Nephron progenitor cell (in vitro differentiated cells): ENCODE measurements at places on chromosomes 13 and 19.

- DNase-seq, result no peak
- no peaks in the 10 kb centered on the region for H3K27me3 ChIP-seq
- no peak overlapping the region for H3K4me3 ChIP-seq
- no peaks in the 10 kb centered on the region for H3K4me1 ChIP-seq
Observed at GRCh38 chr13:21595546-21595822, 8.5 kb downstream of the MICU2 start.

DNA sequence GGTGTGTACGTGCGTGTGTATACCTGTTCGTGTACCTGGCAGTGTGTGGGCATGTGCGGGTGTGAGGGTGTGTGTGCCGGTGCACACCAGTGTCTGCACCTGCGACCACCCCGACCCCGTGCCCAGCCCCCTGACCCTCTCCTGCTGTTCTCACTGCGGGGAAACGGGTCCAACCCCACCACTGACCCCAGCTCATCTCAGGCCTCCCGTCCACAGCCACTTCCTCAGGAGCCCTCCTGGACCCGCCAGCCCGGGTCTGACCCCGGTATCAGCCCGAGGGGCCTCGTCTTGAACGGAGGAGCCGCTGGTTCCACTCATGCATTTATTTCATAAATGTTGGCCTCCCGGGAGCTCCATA lies 23.8 kb upstream of the ONECUT3 start:
- no peak for DNase-seq
- no peaks in the 10 kb centered on the region for H3K4me1 ChIP-seq
- H3K27me3 ChIP-seq, result peaks cover 94% of the 10 kb centered on the region
- no peaks in the 10 kb centered on the region for H3K36me3 ChIP-seq
- H3K27ac ChIP-seq, result no peak overlapping the region

DNA sequence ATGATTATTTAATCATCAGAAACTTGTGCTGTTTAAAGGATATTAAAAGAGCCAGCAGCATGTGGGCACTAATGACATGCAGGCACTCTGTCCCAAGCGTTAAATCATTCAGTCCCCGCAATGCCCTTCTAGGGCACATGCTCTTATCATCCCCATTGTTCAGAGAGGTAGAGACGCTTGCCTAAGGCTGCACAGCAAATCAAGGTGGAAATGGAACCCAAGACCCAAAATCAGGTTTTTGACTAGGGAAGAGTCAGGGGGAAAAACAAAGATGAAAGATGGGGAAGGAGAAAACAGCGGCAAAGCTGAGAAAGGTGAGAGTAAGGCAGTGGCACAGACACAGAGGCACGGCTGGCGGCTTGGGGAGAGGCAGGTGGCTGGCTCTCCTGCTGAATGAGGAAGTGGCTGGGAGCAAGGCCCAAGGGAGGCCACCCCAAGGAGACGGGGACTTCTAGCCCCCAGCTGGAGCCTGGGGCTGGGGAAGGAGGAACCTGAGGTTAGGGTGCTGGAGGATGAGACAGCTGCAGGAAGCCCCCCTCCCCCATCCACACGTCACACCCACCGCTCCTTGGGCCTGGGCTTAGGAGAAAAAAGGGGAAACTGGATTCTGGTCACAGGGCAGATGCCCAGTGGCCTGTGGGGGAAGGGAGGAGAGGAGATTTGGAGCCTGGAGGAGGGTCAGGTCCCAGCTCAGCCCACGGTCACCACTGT lies 1.0 kb upstream of the TYROBP start:
- peaks cover 14% of the 10 kb centered on the region for H3K27me3 ChIP-seq
- H3K4me3 ChIP-seq, result no peak overlapping the region
- H3K27ac ChIP-seq, result peak overlapping the region; percentile 33
- H3K4me1 ChIP-seq, result peaks cover 40% of the 10 kb centered on the region
- DNase-seq, result no peak

- no peak for DNase-seq
- peaks cover 6% of the 10 kb centered on the region for H3K27me3 ChIP-seq
- H3K4me1 ChIP-seq, result no peaks in the 10 kb centered on the region
- no peak overlapping the region for H3K27ac ChIP-seq
- no peak overlapping the region for H3K4me3 ChIP-seq
Observed at GRCh38 chr13:45926741-45927140, 75.2 kb upstream of the SIAH3 start.

DNA sequence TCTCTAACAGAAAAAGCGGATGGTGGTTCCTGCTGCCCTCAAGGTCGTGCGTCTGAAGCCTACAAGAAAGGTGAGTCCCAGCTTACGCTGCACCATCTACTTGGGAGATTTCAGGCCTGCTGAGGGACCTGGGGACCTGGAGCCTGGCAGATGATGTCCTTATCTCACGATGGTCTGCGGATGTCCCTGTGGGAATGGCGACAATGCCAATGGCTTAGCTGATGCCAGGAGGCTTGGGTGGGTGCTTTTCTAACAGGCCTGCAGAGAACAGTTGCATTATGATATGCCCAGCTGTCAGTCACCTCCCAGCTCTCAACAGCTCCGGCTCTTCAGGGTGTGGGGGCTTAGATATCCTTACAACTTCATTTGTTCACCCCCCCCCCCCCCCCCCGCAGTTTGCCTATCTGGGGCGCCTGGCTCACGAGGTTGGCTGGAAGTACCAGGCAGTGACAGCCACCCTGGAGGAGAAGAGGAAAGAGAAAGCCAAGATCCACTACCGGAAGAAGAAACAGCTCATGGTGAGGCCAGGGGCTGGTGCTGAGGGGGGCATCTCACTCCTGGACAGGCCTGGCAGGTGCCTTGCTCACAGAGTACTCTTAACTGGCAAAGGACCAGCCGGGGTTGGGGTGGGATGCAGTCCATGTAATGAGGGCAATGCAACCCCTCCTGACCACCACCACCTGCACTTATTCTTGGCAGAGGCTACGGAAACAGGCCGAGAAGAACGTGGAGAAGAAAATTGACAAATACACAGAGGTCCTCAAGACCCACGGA lies 3.8 kb downstream of the RPL13A start:
- peaks cover 23% of the 10 kb centered on the region for H3K4me1 ChIP-seq
- peak overlapping the region; percentile 95 for H3K27ac ChIP-seq
- H3K4me3 ChIP-seq, result peak overlapping the region; percentile 25
- DNase-seq, result no peak
- peaks cover 62% of the 10 kb centered on the region for H3K36me3 ChIP-seq

DNA sequence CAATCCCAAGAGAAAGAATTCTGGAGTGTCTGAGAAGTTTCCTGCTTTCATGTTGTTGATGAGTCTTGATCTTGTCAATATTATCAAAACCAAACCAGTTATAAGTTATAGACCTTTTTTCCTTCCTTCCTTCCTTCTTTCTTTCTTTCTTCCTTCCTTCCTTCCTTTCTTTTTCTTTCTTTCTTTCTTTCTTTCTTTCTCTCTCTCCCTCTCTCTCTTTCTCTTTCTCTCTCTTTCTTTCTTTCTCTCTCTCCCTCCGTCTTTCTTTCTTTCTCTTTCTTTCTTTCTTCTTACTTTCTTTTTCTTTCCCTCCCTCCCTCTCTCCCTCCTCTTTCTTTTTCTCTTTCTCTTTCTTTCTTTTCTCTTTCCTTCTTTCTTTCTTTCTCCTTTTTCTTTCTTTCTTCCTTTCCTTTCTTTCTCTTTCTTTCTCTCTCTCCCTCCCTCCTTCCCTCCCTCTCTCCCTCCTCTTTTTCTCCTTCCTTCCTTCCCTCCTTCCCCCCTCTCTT lies at the start of gene OR7G3:
TSS of gene OR7G3 (minus strand) at position 51 of the 506 bp plus-strand sequence. CDS start at position 51, 0 bp downstream.
- H3K36me3 ChIP-seq, result no peaks in the 10 kb centered on the region
- DNase-seq, result no peak
- no peak within 1 kb of the TSS for H3K4me3 ChIP-seq
- H3K4me1 ChIP-seq, result no peaks in the 10 kb centered on the region

- H3K4me1 ChIP-seq, result peaks cover 39% of the 10 kb centered on the region
- no peak overlapping the region for H3K4me3 ChIP-seq
- no peaks in the 10 kb centered on the region for H3K36me3 ChIP-seq
- no peak for DNase-seq
- H3K27me3 ChIP-seq, result peaks cover 9% of the 10 kb centered on the region
Observed at GRCh38 chr19:40400559-40400958, 10.6 kb upstream of the HIPK4 start.

DNA sequence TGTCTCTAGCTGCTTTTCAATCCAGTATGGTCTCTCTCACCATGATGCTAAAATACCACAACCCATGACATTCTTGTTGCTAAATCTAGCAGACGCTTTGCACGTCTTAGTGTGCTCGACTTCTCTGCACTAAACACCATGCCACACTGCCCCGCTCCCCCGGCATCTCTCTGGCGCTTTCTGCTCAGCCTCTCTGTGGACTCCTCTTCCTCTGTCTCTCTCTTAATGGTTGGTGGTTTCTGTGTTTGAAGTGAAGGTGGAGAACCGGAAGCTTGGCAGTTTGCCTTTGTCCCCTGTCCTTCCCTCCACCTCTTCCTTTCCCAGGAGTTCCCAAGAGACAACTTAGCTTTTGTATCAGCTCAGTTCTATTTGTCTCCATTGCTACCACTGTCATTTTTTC lies 8.8 kb downstream of the ERCC5 start:
- peaks cover 44% of the 10 kb centered on the region for H3K36me3 ChIP-seq
- H3K27me3 ChIP-seq, result no peaks in the 10 kb centered on the region
- no peak overlapping the region for H3K4me3 ChIP-seq
- H3K4me1 ChIP-seq, result no peaks in the 10 kb centered on the region
- peak overlapping the region; percentile 12 for H3K27ac ChIP-seq

DNA sequence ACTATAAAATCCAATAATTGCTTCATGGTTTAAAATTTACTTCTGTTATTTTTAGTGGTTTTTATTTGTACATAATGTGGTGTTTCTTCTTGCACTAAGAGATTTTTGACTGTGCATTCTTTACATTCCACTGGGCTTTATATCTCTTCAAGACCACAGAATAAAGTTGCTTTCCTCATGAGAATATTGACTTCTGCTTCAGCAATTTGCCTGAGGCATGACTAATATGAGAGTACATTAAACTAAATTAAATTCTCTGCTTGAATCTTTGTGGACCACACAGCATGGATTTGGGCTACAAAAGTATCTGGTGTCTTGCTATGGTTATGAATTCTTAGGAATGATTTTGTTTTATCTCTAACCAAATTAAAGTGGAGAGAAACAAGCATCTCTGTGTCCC lies 1463.4 kb upstream of the PCDH20 start:
- H3K27ac ChIP-seq, result no peak overlapping the region
- H3K4me3 ChIP-seq, result no peak overlapping the region
- no peak for DNase-seq
- no peaks in the 10 kb centered on the region for H3K36me3 ChIP-seq
- no peaks in the 10 kb centered on the region for H3K4me1 ChIP-seq
- H3K27me3 ChIP-seq, result peaks cover 4% of the 10 kb centered on the region

DNA sequence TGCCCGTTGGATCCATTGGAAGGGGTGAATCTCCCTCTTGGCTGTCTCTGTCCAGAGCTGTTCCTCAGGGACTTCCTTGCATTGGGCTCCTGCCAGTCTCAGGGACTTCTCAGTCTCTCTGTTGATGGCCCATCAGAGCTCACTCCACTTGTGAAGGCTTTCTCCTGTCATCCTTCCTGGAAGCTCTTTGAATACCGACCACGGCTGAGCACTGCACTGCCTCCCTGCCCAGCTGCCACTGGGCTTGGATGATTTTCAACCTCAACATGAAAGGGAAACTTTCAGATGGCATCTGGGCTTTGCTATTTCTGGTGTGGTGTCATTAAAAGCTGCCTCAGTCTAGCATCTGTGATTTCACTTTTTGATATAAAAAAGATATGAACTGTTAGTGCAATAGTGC lies 66.1 kb upstream of the ANKRD10 start:
- no peak overlapping the region for H3K27ac ChIP-seq
- H3K4me1 ChIP-seq, result peaks cover 5% of the 10 kb centered on the region
- no peak for DNase-seq

- H3K36me3 ChIP-seq, result no peaks in the 10 kb centered on the region
- DNase-seq, result no peak
- H3K27ac ChIP-seq, result peak overlapping the region; percentile 42
- no peak overlapping the region for H3K4me3 ChIP-seq
Observed at GRCh38 chr19:16160943-16161560, 12.3 kb downstream of the CIB3 start.

- no peaks in the 10 kb centered on the region for H3K36me3 ChIP-seq
- peak overlapping the region; percentile 83 for H3K4me3 ChIP-seq
- no peak for DNase-seq
- no peak overlapping the region for H3K27ac ChIP-seq
Observed at GRCh38 chr13:28492569-28493367, 2.2 kb downstream of the FLT1 start.

- no peak overlapping the region for H3K4me3 ChIP-seq
- no peak overlapping the region for H3K27ac ChIP-seq
- H3K27me3 ChIP-seq, result peaks cover 91% of the 10 kb centered on the region
- no peaks in the 10 kb centered on the region for H3K36me3 ChIP-seq
Observed at GRCh38 chr19:29308977-29309590, 96.1 kb upstream of the UQCRFS1 start.
